Heart right ventricle (tissue), 16 donors: ENCODE measurements at places on chromosomes 16 and 17. TPM values are rescaled to one million over a fixed set of nuclear protein-coding genes. Genes with fewer than 3 reads are reported as not detected.

Gene KRTAP2-2
- not detected for total RNA-seq

Gene TBC1D3H
- total RNA-seq, result not detected

Gene EXOC7
- 78.7 TPM for total RNA-seq

Gene C1QTNF1
- total RNA-seq, result 685 TPM

Gene KCNJ18
- not detected for total RNA-seq

Gene PABPN1L
- 0.21 TPM for total RNA-seq

Gene NPW
- total RNA-seq, result not detected

Gene SLC5A11
- not detected for total RNA-seq
